ENCODE measurements at places on chromosomes 13 and 19. TPM values are rescaled to one million over a fixed set of nuclear protein-coding genes. Genes with fewer than 3 reads are reported as not detected.

Gene GRIK5
- total RNA-seq: 1.4 TPM

Gene CCDC8
- total RNA-seq: 0.12 TPM

Gene RNF17
- not detected for total RNA-seq

Gene RNF225
- total RNA-seq: not detected

Gene FAM216B
- total RNA-seq: not detected

Gene ARHGAP35
- 41.8 TPM for total RNA-seq

Gene NLRP5
- total RNA-seq: not detected
